Iris pigment epithelial cell (primary cell): ENCODE measurements at places on chromosomes 4 and X.
A peak's percentile ranks its signal among the peaks of the same experiment; 100 is the strongest.

DNA sequence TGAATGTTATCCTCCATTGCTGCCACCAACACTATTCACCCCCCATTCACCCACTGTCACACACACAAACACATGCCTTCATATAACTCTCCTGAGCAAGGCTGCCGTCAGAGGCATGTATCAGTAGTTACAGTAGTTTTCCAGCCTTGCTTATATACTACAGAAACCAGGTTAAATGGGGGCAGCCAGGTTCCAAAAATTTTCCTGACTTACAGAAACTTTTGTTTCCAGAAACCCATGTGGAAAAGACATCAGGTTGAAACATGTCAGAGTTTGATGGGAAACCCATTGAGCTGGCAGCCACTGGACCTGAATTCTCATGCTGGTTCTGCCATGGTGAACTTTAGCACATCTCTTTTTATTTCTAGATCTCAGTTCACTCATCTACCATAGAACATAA is 64.0 kb downstream of the COX18 start:
- no peak for DNase-seq

DNA sequence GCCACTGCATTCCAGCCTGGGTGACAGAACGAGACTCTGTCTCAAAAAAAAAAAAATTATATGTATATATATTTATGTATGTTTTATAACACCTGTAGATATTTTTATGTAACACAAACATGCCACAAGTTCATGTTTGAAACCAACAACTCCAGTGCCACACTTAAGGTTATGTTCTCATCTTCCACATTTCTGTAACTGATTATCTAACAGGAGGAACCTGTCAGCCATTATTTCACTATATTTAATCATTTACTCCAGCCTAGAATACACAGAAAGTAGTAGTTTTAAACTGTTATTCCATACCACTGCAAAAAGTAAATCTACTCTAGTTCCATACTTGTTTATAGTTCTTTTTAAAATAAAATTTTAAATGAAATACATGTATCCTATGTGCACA is 32.3 kb downstream of the MCUB start:
- DNase-seq, result no peak

DNA sequence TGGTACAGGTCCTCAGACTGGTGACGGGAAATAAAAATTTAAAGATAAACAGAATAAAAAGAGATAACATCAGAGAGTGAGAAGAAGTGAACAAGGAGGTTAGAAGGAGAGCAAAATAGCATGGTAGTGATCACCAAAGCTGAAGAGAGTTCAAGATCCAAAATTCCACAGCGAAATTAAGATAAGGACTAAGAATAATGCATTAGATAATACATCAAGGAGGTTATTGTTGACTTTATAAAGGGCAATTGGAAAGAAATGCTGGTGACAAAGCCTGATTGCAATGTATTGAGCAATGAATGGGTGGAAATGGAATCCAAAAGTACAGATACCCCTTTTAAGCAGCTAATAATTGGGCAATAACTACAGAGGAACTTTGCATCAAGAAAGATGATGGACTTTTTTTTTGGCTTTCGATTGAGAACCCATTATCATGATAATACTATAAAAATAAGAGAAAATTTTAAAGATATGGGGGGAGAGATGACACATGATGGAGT is 101.6 kb upstream of the MAP9 start:
- DNase-seq, result peak; percentile 53

- DNase-seq, result no peak
Measured at GRCh38 chr4:159682996-159683395, 580.1 kb downstream of the RAPGEF2 start.

- peak; percentile 63 for DNase-seq
Measured at GRCh38 chr4:84530871-84531270, 31.8 kb upstream of the NKX6-1 start.

DNA sequence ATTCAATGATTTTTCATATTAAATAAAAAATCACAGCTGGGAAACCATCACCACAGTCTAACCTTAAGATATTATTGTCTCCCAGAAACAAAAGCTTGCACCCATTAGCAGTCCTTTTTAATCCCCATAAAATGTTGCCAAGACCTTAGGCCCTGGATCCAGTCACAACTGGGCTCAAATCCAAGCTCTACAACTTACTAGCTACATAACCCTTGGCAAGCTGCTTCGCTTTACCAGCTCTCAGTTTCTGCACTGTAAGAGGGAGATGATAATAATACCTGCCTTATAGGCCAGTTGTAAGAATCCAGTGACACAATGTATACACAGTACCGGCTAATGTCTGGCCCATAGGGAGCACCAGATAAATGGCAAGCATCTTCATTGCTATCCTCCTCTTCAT is 400.9 kb upstream of the FGF13 start:
- peak; percentile 30 for DNase-seq

DNA sequence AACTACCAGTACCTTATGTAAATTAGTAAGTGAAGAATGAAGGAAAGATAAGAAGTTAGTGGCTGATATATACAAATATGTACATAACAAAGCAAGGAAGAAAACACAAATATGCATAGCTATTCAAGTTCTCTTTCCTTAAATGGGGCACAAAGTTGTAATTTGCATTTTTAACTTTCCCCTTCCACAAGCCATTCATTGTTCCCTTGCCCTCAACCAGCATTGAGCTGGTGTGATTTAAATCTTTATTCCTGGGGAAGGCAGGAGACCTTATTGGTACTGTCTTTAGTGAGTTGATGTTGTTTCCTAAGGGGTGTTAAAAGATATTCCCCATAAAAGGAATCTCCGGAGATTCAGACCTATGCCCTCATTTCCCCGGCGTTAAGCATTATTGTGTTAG is 735.3 kb downstream of the PCDH18 start:
- DNase-seq, result no peak

- no peak for DNase-seq
Measured at GRCh38 chrX:110432091-110432905, 73.7 kb downstream of the RTL9 start.

- DNase-seq, result peak; percentile 1
Measured at GRCh38 chr4:111883557-111883999, 261.7 kb upstream of the FAM241A start.

DNA sequence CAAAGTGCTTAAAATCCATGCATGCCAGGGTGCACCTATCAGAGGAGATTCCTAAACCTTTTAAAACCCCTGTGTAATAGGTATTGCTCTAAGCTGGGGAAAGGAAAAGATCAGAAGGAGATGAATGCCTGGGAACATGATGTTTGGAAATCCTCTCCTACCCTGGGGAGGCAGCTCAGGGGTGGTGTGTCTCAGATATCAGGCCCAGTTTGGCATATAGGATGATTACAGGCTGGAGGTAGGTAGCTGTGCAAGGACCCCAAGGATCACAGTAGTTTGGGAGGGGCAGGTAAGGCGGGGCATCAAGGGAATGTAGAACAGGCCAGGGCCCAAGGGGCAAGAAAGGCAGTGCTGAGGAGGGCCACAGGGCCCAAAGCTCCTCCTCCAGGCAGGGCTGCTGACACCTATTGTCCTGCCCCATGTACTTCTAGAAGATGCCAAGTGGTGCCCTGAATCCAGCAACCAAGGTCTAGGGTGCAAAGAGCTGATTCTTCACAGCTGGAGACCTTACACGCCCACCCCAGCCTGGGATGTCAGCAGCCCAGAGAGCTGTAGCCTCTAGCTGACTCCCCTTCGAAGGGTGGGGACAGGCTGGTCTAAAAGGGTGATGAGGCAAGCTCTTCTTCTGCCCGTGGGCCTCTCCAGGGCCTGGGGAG is 17.6 kb downstream of the SASH3 start:
- no peak for DNase-seq

DNA sequence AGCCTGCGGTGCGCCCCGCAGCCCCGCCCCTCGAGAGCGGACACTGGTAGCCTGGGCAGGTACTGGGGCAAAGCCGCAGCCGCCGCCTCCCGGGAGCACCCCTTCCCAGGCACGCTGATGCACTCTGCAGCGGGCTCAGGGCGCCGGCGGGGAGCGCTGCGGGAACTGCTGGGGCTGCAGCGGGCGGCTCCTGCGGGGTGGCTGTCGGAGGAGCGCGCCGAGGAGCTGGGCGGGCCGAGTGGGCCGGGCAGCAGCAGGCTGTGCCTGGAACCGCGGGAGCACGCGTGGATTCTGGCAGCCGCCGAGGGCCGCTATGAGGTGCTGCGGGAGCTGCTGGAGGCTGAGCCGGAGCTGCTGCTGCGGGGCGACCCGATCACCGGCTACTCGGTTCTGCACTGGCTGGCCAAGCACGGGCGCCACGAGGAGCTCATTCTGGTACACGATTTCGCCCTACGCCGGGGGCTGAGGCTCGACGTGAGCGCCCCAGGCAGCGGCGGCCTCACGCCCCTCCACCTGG is 401 bp downstream of the SOWAHD start:
- DNase-seq, result no peak

- DNase-seq, result no peak
Measured at GRCh38 chr4:119059221-119059620, 76.4 kb upstream of the MYOZ2 start.
